ENCODE measurements at places on chromosomes 2 and 18.

DNA sequence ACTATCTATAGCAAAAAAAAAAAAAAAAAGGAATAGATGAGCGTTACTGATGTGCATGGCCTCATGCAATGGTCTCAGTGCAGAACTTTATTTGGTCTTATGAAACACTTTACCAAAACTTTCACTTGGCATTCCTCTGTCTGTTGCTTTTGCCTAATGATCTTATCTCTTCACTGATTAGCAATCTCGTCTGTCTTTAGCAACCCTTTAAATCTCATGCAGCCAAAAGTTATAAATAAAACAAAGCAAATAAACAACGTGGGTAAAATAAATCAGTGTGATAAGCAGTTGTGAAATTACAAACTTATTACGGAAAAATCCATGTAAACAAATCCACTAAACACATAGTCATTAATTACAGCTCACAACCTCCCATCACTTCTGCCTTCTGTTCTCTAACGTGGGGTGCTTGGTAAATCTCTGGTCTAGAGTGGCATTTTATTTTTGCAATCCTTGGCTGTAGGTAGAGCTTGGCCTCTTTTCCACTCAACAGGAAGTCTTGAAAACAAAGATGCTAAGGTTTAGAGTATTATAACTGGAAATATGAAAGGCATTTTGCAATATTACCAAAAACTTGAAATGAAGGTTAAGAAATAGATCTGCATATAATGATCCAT is 288.0 kb downstream of the AFF3 start:
- no peak for DNase-seq

DNA sequence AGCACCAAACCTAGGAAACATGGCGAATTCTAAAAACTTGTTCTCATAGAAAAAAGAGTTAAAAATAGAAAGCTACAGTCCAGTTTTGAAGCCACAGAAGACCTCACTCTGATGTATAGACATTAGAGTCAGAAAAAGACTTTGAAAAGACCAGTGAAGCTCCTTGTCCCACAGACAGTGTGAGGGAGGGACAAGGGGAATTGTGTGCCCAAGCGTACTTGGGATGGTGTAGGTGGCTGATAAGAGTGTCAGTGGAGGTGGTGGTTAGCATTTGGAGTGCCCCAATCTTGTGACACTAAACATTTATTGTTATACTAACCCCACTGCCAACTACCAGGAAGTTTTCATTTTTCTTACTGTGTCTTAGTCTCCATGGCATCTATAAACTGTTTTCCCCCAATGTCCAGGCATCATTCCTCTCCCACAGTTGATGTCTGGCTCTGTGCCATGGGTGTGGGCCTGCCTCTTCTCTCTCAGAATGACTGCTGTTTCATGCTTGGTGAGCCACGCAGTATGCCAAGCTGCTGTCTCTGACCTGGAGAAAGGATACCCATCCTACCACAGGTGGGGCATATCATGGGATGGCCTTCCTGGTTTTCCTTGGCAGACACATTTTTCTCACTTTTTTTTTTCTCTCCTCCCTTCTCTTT is 161.4 kb downstream of the RPIA start:
- DNase-seq: no peak

DNA sequence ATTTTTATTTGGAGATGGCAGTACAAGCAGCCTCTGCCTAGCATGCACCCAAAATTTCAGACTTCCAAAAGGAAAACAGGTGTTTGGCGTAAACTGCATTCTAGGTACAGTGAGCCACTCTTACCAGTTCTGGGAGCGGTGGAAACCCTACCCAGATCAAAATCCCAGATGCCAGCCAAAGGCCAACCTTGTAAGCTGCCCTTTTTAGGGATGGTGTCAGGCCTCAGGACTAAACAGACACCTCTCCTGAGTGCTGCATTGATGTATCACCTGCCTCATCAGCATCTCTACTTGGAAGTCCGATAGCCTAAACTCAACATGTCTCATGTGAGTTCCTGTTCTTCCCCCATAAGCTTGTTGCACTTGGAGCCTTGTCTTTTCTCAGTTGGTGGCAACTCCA is 104.0 kb downstream of the MAP4K4 start:
- DNase-seq: no peak

DNA sequence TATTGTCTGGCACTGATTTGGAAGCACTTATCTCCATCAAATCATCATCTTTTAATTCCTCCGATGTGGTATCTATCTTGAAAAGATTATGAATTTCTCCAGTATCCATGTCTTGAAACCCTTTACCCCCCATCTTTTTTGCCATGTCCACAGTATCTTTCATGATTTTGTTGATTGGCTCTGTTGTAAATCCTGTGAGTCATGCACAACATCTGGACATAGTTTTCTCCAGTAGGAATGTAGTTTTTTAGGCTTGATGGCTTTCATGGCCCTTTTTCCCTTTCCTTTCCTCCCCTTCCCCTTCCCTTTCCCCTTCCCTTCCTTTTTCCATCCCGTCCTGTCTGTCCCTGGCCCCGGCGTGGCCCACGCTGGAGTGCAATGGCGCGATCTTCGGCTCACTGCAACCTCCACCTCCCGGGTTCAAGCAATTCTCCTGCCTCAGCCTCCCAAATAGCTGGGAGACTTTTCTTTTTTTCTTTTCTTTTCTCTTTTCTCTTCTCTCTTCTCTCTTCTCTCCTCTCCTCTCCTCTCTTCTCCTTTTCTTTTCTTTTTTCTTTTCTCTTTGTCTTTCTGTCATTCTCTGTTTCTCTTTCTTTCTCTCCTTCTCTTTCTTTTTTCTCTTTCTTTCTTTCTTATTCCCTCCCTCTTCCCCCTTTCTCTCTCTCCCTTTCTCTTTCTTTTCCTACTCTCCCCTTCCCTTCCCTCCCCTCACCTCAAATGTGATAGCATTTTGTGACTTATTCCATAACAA is 18.4 kb upstream of the ZNF638 start:
- DNase-seq: peak; percentile 6

DNA sequence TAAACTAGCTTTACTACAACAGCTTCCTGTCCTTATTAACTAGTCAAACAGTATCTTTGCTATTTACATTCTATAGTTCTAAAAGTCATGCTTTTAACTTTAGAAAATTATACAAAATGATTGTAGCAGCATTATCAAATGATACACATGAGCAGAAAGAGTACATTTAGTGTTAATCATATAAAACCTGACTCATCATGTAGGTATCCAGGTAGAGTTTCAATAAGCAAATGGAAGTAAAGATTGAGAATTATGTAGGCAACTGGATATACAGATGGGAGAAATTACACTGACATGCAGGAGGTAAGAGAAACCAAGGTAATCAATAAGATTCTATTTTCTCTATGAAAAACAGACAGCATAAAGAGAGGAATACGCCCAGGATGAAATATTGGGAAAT is 33.8 kb downstream of the TRIP12 start:
- DNase-seq: no peak

DNA sequence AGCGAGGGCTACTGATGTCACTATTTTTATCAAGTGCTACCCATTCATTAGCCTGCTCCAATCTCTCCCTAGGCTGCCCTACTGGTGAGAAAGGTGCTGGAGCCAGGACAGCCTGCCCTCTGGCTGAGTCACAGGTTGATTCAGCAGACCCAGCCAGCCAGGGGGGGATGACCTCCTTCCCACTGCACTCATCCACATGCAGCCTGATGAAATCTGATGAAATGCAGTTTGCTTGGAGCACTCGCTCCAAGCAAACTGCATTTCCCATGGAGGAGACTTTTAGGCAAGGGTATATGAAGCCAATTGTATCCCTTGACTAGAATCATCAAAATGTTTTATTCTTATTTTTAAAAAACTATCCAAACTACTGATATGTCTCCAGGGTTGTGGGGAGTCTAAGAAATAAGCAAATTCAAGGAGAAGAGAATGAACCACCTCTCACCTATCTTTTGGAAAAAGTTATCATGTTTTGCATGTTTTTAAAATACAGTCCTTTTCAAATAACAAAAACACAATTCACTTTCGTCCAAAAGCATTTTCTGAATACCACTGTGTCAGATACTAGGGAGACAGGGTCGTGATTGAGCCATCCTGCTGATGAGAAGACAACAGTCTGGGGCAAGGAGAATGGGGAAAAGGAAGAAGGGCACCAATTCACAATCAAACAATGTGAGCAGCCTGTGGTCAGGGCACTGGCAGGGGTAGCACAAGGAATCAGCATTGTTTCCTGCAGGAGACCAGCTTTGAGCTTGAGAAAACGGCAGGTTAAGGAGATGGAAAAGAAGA is 128.3 kb downstream of the AFF3 start:
- no peak for DNase-seq

- DNase-seq: no peak
Measured at GRCh38 chr2:72062336-72062735, 85.3 kb downstream of the CYP26B1 start.

GRCh38 chr2:113986762-113987290 is 96.9 kb downstream of the ACTR3 start:
- DNase-seq: no peak

DNA sequence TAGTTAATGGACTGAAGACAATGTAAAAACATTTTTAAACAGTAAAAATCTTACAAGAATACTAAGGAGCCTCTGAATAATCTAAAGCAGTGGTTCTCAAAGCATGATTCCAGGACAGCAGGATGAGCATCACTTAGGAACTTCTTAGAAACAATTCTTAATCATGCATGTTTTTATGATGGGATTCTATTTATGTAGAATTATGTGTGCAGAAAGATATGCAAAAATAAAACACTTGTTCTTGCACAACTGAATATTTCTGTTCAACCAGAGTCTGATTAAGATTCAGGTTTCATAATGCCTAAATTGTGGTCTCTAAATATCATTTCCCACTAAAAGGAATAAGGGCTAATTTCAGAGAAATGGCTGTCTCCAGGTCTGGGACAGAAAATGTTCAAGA is 69.2 kb upstream of the MTIF2 start:
- DNase-seq: peak; percentile 48

GRCh38 chr2:156874707-156875106 is 382.8 kb upstream of the GALNT5 start:
- no peak for DNase-seq

- peak; percentile 97 for DNase-seq
Measured at GRCh38 chr2:127014630-127015029, 92.3 kb downstream of the BIN1 start.

- no peak for DNase-seq
Measured at GRCh38 chr2:60552078-60552850, 1.2 kb downstream of the BCL11A start.

GRCh38 chr18:6784046-6784445 is 54.5 kb downstream of the ARHGAP28 start:
- DNase-seq: no peak

DNA sequence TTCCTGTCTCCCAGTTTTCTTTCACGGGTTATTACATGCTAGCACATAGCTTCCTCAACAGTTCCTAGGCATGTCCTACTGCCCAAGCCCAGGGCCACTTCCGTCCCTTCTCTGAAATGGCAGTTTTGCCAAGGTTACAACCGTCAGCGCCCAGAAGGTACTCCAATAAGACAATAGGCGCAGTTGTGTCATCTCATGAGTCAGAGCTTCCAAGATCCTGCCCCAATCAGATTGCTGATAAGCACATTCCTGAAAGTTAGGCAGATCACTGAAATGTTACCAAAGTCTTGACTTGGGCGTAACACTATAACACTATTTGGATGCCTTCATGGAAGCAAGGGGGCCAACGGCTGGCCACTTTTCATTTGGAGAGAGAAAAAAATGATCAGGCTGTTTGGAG is 34.2 kb downstream of the GKN2 start:
- DNase-seq: no peak

GRCh38 chr2:150204451-150204850 is 283.0 kb downstream of the RND3 start:
- DNase-seq: peak; percentile 78

DNA sequence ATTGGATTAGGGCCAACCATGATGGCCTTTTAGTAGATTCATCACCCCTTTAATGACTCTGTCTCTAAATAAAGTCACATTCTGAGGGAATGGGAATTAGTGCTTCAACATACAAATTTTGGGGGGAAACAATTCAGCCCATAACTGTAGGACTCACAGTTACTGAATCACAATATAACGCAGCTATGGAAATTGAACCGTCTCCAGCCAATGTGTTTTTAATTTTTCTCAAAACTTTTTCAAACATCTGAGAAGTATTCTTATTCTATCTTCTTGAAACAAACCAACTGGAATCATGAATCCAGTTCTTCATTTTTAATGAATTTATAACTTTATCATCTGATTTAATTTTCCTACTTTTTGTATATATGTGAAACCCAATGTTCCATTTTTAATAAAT is 373.1 kb upstream of the SYT4 start:
- DNase-seq: no peak

DNA sequence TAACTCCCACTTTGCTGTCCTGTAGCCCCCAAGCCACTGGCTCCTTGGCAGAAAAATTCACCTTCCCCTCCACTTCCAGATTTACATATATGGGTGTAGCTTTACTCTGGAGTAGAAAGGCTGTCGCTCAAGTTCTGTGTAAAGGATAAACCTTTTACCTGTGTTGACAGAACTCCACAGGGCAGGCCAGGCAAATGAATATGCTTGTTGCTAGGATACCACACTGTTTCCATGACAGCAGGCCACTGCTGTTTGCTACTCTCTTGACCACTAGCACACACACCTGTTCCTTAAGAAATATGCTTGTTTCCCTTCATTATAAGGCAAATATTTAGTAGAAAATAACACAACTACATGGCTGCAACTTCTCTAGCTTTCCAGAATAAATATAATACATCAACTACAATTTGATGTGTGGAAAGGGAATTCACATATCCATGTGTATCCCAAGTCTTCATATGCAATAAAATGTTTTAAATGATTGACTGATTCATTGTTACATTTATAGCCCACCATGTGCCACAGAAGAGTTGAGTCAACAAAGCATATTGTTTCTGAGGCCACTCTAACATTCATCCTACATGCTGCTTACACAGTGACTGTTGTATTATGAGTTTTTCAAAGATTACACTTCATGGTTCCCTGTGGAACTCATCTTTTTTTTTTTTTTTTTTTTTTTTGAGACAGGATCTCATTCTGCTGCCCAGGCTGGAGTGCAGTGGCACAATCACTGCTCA is 56.2 kb upstream of the ROCK1 start:
- no peak for DNase-seq

DNA sequence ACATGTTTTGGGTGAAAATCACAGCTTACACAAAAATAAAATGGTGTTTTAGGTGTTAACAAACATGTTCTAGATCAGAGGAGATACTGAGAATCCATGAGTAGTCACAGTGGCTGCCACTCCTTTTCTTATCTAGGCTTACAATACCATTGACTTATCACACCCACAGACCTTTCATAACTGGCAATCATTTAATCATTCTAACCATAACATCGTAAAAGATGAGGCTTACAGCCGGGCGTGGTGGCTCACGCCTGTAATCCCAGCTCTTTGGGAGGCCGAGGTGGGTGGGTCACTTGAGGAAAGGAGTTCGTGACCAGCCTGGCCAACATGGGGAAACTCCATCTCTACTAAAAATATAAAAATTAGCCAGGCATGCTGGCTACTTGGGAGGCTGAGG is 18.8 kb upstream of the SERPINB5 start:
- DNase-seq: no peak

GRCh38 chr2:161130354-161130753 is 29.9 kb upstream of the TANK start:
- DNase-seq: no peak

DNA sequence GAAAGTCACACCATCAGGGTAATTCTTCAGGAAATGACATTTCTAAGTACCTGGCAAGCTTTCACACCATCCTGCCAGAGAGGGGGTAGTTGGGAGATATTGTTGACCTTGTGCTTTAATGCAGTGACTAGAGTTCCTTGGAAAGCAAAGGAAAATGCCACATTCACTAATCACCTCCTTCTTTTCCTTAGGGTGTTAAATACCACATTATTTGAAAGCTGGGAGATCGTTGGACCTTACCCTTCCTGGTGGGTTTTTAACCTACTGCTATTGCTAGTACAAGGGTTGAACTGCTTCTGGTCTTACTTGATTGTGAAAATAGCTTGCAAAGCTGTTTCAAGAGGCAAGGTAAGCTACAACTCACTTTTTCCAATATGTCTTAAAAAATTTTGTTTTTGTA is 37.0 kb upstream of the NOSTRIN start:
- no peak for DNase-seq

Measured in HCEC 1CT (cell line).